ENCODE measurements at places on chromosomes 3 and 15.
A peak's percentile ranks its signal among the peaks of the same experiment; 100 is the strongest.

DNA sequence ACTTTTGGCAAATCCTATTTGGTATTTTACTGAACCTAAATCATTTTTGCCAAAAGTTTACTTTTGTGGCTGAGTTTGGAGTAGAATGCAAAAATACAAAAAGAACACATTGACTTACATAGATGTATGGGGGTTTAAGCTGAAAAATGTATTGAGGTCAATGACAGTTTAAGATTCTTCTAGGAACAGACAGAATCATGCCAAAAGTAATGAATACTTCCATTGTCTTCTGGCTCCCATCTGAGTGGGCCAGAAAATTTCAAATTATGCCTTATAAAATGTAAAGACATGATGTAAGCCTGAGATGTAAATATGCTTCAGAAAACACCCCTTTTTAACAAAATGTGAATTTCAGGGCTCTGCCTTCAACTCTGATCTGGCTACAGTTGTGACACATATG, 375.1 kb upstream of the DPH6 start:
- DNase-seq = no peak

- no peak for DNase-seq
Observed at GRCh38 chr3:10249833-10250232, 1.6 kb downstream of the TATDN2 start.

DNA sequence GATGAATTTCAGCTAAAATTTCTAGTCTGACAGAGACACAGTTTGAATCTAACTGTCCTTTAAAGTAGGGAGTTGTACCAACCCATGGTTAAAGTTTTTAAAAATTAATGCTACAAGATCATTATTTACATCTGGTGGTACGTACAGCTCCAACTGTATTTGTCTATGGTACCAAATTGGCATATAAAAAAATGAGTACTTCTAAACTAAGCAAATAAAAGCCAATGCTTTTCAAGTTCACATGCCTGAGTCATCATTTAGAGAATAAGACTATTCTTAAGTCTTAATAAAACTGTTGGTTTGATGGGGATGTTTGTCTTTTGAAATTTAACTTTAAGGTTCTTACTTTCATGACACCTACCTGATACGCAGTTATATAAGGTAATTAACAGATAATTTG, 21.0 kb upstream of the IFT57 start:
- DNase-seq = no peak

GRCh38 chr3:73391984-73392383, 232.8 kb downstream of the PDZRN3 start:
- DNase-seq = no peak

DNA sequence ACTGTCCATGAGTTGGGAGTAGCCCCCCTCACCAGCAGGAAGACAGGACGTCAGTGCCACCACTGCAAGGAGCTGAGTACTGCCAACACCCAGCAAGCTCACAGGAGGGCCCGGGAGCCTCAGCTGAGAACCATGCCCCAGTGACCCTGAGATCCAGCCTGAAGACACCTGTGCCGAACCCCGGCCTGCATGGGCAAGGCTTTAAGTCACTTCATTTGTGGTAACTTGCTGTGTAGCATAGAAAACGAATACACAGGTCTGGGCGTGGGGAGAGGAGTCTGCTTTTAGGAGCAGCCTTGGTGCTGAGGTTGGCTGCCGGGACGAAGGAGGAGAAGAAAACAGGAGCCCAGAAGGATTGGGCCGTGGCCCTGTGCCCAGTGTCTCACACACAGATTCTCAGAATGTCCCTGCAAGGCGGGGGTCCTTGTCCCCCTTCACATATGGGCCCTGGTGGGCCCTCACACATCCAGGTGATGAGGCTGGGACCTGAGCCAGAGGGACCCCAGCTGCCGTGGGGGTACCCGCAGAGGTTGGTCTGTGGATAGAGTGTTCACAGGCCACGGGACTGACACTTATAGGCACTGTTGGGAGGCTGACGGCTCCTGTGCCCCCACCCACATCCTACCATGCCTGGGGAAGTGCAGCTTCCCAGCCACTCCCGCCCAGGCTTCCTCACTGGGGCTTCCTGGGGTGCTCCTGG, 85.3 kb downstream of the PLXNA1 start:
- no peak for DNase-seq

DNA sequence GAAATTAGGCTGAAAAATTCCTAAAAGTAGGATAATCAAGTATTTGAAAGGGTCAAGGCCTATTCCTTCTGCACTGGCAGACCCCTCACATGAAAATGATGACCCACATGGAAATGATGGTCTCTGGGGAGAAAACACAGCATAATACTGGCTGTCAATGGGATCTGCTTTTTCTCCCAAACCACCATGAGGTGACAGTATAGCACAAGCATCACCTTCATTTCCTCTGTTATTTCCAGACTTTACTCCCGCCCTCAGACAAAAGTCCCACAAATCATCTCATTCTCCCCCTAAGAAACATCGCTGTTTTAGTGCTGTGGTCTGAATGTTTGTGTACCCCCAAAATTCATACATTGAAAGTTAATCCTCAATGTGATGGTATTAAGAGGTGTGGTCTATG, 161.0 kb downstream of the RSL24D1 start:
- no peak for DNase-seq

DNA sequence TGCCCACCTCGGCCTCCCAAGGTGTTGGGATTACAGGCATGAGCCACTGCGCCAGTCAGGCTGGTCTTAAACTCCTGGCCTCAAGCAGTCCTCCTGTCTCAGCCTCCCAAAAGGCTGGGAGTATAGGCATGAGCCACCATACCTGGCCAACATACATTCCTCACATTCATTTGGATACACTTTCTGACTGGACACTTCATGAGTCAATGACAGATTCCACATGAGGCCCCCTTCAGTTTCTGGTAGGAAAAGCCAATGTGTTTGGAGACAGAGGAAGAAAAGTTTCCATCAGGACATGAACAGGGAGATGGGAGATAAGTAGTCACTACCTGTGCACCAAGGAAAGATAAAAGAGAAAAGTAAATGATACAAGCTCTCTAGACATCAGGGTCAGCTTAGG, 49.4 kb upstream of the GSK3B start:
- DNase-seq = no peak

DNA sequence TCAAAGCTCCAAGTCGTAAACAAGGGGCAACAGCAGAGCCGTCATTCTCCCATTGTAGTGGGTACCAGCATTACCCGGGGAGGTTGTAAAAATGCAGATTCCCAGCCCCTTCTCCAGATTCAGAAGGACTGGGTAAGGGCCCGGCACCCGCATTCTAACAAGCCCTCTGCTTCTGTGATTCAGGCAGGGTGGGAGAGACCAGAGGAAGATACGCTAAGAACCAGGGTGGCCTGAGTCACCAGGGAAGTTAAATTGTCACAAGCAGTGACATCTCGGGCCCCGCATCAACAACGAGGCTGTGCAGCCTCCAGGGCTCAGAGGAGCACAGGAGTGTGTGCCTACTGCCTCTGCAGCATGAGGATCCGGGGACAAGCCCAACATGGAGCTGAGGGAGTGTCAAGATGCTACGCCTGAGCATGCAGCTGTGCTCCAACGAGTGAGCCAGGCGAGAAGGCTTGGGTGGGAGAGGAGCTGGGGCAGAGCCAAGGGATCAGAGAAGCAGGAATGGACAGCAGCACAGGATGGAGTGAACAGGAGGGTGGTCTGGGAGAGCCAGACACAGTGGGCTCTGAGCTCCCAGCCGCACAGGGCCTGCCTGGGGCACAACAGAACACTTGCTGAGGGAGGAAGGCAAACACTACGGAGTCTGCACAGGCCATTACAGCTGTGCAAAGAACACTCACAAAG, 68.5 kb downstream of the CPN2 start:
- DNase-seq = no peak

DNA sequence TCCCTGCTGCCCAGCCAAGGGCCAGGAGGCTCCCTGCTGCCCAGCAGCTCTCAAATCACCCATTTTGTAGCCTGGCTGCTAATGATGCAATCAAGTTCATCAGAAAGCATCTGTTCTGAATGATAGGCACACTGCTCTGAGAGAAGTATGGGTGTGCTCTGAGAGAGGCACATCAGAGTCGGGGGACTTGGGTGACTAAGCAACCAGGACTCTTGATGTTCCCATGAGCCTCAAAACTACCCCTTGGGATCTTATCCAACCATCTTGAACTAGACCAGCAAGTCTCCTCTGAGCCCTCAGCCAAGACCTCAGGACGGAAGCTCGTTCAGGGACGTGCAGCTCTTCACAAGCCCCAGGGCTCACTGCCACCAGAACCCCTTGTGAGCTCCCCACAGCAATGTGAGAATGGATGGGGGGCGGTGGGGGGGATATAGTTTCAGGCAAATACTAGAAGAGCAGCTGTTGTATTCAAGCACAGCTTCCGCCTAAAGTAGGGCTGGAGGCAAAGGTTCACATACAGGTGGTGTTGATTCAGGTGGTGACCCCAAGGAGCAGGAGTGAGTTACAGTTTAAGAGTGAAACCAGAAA, 52.2 kb upstream of the HES1 start:
- DNase-seq = no peak

DNA sequence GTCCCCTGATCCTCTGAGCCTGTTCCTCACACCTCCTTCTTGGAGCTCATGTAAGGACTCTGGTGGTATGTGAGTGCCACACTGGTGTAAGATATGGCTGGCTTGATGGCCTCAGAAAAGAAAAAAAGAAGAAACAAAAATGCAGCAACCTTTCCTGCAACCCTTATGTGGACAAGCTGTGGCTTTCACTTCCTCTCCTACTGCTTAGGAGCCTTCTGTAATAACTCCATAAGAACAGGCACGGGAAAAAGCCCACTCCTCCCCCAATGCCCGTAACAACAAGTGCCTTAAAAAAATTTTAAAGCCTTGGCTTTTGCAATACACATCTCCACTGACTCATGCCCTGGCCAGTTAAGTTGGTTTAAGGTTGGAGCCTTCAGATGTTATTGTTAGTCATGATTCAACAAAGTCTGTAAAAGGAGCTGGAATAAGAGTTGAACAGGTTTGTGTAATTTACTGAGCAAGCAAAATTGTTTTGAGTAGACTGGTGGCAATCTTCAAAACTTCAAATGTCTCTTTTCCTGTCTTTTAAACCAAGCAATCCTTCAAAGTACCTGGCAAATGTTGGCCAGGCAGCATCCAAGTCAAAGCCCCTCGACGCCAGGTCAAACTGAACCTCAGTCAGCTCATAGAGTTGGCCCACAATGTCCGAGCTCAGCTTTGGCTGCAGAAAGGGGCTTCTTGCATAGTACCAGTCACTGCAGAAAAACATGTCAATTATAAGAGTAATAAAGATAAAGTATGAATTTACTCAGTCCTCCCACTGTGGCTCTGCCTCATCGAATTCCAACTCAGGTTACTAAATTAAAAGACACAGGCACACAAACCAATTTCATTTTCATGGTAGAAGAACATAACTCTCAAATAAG, 22.9 kb downstream of the FYCO1 start:
- DNase-seq = no peak

DNA sequence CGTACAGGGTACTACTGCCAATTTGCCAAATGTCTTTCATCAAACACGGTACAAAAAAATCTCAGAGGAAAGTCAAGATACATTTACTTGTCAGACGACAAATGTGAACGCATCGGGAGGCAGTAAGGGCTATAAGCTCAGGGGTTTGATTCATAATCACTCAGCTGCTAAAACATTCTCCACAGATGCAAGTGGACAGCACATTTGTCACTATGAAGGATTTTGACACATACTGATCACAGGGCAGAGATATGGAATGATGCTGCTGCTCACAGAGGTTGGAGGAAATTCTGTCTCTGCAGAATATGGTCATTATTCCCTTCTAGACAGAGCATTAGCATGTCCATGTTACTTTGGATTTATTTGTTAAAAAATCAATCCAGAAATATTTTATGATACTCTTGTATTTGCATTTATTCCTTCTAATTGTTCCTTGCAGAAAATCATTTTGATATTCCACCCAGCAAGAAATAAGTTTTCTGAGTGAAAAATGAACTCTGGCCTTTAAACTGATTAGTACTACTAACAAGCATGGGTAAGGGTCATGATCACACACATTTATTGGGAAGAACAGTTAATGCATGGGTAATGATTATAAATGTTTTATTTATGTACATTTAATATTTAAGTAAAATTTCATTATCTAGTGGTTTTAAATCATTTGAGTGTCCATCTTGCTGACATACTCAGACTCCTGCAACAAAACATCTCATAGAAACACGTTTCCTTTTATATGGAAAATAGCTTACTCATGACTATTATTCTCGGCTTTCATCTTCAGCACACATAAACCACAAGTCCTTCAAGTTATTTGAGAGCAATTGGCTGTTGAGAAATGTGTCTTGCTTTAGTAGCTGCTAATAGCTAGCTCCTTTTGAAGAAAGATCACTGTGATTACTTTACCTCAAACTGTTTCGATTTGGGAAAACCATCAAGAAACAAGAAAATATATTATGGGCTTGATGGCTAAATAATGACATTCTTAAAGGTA, 559.3 kb downstream of the MECOM start:
- DNase-seq = peak; percentile 7

- DNase-seq = peak; percentile 74
Observed at GRCh38 chr3:116863822-116864589, 154.4 kb downstream of the TUSC7 start.

GRCh38 chr3:194731506-194732073, 45.9 kb downstream of the FAM43A start:
- no peak for DNase-seq

DNA sequence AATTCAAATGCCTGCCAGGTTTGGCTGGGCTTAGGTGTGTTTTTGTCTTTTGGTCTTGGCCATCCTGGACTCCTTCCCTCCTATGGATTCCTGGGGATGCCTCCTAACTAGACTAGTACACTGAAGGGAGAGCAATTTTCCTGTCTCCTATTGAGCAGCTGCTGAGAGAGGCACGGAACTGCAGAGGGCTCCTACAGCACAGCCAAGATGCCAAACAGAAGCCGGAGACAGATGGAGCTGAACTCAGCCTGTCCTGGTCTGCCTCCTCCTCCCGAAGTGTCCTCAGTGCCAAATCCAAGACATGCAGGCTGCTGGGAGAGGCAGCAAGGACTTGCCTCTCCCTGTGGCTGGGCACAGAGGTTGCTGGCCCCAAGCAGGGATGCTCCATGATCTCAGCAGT, 256.6 kb upstream of the PROK2 start:
- no peak for DNase-seq

- DNase-seq = peak; percentile 55
Observed at GRCh38 chr15:63246691-63247469, 30.5 kb upstream of the APH1B start.

DNA sequence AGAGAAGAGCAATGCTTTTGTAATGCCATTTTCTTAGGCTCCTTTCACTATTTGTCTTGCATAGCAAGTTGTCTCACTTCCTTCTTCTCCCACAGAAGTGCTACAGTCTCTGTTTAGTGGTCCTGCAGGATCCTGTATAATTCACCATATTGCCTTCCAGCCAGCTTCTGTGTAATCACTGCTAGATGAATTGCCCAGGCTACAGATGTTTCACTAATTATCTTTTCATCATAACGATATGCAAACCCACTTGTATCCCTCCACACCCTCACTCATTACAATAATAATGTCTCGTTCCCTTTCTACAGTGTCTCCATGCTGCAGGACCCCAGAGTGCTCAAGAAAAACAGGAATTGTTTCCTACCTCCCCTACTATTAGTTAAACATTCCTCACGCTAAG, 402.9 kb downstream of the TBL1XR1 start:
- no peak for DNase-seq

GRCh38 chr3:1664266-1664665, 434.4 kb upstream of the CNTN4 start:
- no peak for DNase-seq

GRCh38 chr3:129101370-129102138, 20.1 kb downstream of the RAB43 start:
- peak; percentile 19 for DNase-seq

GRCh38 chr3:24829629-24830229, 335.1 kb upstream of the THRB start:
- DNase-seq = no peak

Measured in OCI-M1 (cell line).